Stimulated activated CD4-positive, alpha-beta T cell treated with anti-CD3 and anti-CD28 coated beads, TNF-alpha, amount 100 ng/mL, for 1 hour (primary cell): ENCODE measurements at places on chromosomes 13 and 19.

GRCh38 chr13:99496184-99497142, 4.8 kb upstream of the TM9SF2 start:
- no peak for DNase-seq

GRCh38 chr13:75395066-75395465, 86.9 kb downstream of the TBC1D4 start:
- no peak for DNase-seq

DNA sequence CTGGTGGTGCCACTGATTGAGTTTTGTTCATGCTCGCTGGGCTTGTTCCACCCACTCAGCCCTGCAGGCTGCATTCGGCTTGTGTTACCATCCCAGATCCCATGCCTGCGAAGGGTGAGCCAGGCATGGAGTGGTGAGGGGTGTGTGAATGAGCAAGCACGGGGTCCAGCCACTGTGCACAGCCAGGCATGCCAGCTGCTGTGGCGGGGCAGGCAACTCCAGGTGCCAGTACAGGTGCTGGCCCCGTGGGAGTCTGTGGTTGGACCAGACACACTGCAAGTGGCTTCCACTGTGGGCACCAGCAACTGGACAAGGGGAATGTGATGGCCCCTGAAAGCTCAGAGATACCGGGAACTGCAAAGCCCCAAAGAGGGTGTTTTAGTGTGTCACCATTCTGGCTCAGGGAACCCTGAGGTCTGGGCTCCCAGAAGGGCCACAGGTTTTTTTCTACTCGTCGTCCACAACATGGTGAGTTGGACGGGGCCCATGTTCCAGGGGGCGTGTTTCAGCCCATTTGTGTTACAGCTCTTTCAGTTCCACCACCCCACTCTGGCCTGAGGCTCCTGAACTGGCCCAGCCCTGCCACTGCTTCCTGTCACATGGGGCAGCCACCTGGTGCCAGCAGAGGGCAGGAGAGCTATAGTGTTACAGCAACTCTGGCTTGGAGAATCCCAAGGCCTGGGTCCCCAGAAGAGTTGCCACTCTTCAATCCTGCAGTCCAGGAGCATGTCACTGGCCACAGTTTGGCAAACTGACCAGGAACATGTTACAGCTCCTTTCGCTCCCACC, 217.0 kb upstream of the OBI1 start:
- DNase-seq: no peak

DNA sequence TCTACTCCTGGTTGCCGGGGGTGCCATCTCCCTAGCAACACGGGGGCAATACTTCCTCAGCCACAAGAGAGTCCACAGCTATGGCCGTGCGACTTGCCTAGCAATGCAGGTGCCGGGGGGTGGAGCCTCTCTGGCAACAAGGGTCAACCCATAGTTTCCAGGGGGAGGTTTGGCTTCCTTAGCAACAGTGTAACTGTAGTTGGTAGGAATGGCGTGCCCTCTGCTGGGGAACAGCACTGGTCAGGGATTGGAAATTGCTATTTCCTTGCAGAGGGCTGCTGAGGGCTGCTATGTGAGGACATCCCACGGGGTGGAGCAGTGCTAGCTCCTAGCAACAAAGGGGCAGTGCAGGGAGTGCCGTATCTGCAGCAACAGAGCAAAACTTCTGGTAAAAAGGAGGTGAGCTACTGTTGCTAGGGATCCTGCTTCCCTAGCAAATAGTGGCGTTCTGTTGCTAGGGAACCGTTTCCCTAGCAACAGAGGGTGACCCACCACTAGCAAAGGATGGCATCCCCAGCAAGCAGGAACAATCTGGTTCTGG, 7.0 kb upstream of the TMC4 start:
- DNase-seq: no peak

GRCh38 chr19:18612051-18612771, 459 bp upstream of the TMEM59L start:
- DNase-seq: no peak

GRCh38 chr13:73142071-73142470, 83.3 kb downstream of the KLF5 start:
- no peak for DNase-seq

- no peak for DNase-seq
Observed at GRCh38 chr13:107450931-107451330, 764.4 kb downstream of the LIG4 start.

DNA sequence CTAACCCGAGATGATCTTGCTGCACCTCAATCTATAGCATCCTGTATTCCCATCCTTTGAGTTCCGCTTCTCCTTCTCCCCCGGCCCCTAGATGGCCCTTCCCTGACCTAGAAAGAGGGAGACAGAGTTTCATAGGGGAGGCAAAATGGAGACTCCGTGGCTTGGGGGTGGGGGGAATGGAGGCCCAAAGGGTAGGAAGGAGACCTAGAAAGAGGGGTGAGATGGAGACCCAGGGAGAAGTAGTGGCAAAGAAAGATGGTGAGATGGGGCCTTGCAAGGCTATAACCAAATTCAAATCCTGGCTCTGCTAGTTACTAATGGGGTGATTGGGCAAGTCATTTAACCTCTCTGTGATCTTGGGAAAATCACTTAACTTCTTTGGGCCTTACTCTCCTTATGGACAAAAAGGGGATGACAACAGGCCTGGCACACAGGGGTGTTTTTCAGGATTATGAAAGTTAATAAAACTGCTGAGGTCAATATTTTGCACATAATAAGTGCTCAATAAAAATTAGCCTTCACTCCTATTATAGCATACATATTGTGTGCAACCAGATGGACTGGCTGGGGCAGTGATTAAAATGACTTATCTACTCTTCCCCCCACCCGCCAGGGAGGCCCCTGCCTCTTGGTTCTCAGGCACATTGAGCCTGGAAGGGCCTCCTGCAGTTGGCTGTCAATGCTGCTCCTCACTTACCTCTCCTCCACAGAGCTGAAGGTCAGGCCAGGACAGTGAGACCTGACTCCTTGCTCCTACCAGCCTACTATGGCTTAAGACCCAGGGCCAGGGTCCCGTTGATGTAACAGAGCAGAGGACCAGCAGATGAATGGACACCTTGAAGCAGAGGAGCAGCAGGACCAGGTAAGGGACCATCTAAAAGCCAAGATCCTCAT, 633 bp downstream of the SPHK2 start:
- no peak for DNase-seq

DNA sequence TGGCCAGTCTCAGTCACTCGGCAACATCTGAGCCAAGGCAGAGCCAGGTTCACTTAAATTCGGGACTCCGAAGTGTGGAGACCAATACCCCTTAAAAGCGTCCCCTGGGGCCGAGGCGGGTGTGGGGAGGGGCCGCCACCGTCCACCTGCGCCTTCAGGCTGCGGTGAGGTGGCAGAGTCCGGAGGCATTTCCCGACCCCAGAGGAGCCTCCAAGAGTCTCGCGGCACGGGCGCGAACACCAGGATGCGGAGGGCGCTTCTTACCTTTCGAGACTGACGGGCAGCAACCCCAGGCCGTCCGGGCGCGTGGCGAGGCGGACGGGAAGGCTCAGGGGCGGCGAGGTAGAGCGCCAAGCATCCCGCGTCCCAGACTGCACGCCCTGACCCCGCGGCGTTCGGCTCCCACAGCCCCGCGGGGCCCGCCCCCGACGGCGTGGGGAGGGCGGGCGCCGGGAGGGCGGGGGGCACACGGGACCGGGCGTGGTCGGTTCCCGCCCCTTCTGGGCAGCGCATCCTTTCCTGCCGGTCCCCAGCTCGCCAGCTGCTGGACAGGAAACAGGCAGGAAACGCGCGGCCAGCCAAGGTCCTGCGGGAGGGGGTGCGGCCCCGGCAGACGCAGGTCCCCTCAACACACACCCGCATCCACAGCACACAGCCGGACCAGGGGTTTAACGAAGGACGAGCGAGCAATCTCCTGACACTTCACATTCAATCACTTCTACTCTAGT, at the start of gene THSD1:
THSD1 (minus strand) TSS at position 406 of the 728 bp plus-strand sequence. CDS start 3,572 bp downstream, outside the sequence.
- DNase-seq: no peak

DNA sequence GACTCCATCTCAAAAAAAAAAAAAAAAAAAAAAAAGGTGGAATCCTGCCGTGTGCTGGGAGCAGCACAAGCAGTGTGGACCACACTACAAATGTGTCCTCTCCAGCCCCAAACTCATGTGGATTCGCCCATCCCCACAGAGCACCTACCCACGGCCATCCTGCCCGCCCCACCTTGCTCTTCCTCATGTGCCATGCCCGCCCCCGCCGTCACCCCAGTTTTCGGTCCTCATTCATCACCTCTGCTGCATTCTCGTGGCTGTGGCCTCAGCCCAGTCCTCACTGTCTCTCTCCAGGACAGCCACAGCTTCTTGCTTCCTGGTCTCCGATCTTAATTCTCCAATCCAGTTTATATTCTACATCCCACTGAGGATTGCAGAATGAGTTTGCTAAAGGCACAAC, 80.0 kb upstream of the TM9SF2 start:
- DNase-seq: no peak

DNA sequence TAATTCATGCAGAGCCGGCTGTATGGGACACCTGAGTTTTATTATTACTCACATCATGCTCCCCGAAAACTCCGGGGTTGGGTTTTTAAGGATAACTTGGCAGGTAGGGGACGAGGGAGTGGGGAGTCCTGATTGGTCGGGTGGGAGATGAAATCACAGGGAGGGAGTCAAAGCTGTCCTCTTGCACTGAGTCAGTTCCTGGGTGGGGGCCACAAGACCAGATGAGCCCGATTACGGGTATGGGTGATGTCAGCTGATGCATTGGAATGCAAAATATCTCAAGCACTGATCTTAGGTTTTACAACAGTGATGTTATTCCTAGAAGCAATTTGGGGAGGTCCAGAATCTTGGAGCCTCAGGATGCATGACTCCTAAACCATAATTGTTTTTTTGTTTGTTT, 18.6 kb upstream of the COG3 start:
- no peak for DNase-seq
